Left lobe of liver (tissue), 2 donors: ENCODE measurements at places on chromosomes 7 and 10.

- no peak for DNase-seq
These were observed 14.9 kb upstream of the MXI1 start for GRCh38 chr10:110192552-110192951.

GRCh38 chr10:113359655-113360054 is 193.2 kb upstream of the HABP2 start:
- DNase-seq, result no peak

- no peak for DNase-seq
These were observed 154.3 kb downstream of the ARHGAP21 start for GRCh38 chr10:24569330-24569796.

DNA sequence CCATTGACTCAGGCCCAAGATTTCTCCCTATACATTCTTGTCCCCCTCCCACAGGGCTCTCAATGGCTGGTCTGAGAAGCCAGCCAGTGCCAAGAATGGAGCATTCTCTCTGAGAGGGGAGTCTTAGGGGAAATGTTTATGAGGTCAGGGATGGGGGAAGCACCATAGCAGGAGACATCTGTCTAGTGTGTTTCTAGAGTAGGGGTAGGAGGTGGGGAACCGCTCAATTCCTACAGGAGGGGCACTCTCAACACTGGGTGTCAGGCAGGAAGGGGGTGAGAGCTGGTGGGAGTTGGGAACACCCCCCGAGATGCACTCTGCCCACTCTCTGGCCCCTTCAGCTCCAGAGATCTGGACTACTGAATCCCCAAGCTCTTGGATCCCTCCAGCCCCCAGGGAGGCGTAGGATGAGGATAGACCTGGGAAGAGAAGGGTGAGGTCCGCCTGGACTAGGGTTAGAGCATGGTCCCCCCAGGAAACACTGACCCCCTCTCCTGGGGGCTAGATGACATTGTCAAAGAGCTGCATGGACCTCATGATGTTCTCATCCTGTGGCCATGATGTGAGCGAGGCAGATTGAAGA is 8.7 kb upstream of the OGA start:
- no peak for DNase-seq

- no peak for DNase-seq
These were observed 156.3 kb upstream of the GRB10 start for GRCh38 chr7:50939021-50939420.

GRCh38 chr10:51090190-51090589 is 15.9 kb downstream of the PRKG1 start:
- DNase-seq, result no peak
